ENCODE measurements at places on chromosomes 1 and 21. TPM values are rescaled to one million over a fixed set of nuclear protein-coding genes. Genes with fewer than 3 reads are reported as not detected.

Gene CFAP107
- total RNA-seq, result not detected

DNA sequence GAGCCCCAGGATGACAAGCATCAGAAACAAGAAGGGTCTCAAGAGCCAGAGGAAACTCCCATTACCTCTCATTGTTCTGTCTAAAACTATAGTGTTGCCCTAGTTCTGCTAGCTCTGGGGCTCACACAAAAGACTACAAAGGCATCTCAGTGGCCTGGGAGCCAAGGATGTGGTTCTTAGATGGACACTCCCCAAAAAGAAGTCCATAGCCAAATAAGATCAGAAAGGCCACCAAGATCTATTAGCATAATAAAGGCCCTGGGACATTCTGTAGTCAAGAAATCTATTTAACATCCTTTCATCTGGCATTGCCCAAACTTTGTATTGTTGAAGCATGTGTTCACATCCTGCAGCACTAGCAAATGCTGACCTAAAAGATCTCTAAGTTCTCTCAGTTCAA, 99.5 kb downstream of the EDEM3 start:
- DNase-seq, result no peak

DNA sequence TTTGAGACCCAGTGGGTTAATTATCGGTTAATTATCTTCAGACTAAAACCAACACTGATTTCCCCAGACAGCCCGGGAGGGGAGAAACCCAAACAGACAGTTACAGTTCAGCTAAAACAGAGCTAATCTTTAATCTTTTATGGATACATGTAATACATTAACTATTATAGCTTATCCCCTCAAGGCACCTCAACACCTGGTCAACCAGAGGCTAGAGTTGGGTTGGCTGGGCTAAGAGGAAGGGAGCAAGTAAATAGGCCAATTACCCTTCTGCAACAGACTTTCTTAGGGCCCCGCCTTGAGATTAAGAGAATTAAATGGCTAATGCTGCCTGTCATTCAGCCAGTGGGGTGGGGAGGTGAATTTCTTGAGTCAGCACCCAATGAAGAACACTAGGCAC, 6.6 kb upstream of the MED18 start:
- no peak for DNase-seq

DNA sequence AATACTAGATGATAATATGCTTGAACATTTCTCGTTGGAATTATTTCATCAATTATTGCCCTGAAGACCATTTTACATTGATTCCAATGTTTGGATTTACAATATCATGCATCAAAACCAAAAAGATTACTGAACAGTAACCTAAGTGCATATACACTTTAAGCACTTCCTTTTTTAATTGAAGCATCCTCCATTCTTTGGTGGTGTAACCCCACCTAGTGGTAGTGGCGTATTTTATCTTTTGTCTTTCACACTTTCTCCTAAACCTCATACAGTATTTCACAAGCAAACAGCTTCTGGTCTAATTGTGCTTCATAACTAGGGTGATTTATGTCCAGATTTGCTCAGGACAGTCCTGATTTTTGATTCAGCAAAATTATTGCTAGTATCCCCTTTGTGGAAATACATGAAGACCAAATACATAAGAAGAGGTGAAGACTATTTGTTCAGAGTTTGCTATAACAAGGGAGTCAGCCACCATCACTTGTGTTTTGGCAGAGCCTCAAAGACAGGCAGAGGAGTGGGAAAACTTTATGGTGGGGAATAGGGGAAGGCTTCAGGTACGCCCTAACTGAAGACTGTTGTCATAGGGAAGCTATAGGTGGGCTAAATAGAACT, 3.4 kb upstream of the NVL start:
- DNase-seq, result peak; percentile 67

DNA sequence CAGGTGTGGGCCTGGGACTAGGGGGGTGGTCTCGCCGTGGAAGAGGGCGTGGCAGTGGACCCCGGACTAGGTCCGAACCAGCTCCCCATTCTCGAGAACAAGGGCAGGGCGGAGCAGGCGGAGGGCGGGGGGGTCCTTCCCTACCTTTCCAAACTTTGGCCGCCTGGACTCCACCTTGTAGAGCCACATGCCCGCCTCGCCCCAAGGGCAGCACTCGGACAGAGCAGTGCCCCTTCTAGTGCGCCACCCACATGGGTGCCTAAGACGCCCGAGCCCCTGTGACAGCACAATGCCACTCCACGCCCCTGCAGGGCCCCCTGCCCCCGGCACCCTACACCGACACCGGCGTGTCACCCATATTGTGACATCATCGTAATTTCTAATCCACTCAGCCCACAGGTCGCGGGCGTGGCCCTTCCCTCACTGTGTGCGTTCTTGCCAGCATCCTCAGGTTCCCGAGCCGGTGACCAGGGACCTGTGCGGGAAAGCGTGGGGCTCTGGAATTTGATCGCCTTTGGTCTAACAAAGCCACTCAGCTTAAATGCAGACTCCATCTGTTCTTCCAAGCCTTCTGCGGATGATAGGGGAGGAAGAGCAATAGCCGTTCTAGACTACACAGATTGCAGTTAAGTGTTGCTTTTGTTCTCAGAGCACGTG, 553 bp upstream of the STMN1 start:
- DNase-seq, result no peak

DNA sequence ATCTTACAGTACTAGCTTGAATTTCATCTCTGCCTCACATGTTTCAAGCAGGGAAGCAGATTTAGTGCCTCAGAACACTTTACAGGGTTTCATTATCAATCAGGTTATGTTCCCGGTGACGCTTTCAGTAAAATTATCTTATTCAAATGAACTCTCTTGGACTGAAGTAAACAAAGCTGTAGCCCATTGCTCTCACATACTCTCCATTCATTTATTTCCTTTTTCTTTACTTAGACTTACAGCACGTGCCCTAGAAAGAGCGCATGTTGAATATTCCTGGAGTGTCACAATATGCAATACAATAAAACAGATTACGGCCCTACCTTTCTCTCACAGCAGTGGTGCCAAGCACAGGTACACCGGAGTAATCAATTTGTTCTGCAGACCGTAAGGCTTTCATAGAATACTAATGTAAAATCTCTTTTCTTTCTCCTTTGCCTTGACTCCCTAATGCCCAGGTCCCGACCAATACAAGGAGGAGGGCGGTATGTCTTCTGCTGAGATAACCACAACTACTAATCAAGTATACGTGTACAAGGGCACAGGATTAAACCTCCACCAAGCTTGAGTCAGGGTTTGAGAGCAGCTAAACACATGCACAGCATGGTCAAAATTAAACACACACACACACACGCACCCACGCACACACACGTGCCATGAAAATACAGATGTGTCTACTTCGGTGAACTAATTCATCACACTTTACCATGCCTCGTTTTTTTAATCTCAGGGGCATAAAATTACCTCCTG, 62.8 kb downstream of the NRIP1 start:
- DNase-seq, result no peak

DNA sequence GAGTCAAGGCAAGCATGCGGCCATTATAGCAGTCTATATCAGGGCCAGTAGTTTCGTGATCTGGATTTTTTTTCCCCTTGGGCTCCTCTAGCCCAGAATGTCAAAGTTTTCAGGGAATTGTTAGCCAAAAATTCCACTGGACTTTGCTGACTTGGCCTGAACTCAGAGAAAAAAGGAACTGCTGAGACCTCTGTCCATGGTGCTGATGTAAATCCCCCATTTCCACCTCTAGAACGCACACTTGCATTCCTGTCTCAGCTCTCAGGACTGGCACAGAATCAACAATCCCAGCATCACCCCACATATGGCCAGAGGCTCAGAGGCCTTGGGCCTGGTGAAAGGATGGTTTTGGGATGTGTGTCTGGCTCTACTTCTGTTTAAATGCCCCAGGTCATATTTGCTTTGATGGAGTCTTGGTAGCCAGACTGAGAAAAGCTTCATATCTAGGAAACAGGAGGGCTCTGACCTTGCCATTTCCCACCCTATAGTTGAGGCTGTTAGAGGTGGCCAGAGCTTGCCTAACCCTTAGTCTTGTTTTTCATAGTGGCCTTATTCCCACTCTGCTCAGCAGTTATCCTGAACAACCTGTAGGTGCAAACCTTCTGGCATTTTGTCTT, 16.9 kb upstream of the EFCAB14 start:
- DNase-seq, result peak; percentile 46

Gene TIPRL
- total RNA-seq, result 48.9 TPM

DNA sequence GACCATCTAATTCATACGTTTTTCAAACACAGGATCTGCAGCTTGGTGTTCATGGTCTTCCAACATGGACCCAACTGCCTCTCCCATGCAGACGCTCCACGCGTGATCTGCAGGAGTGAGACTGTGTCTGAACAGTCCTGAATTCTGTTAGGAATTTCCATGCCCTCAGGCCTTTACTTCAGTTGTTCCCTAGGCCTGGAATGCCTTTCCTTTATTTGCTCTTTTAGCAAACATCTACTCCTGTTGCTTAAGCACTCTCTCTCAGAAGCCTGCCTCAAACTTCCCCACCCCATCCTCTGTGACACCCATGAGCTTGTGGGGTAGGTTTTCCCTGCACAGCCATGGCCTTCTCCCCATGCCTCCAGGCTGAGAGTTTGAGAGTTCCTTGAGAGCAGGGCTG, 73.7 kb downstream of the DMRTB1 start:
- DNase-seq, result no peak

DNA sequence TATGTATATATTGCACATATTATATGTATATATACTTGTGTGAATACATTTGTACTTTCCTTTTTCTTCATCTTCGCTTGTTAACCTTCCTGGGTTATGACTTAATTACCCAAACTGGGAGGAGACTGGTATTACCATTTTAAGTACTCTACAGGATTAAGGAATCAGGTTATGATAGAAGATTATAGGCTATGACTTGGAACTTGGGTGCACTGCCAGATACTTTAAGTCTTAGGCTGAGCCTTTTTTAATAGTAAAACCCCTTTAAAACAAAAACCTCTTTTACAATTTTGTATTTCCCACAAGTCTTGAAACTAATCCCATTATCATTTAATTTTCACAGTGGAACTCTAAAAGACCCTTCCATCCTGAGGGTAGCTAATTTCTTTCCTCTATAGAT, 6.0 kb downstream of the BRWD1 start:
- no peak for DNase-seq

Gene KRTAP13-2
- not detected for total RNA-seq

DNA sequence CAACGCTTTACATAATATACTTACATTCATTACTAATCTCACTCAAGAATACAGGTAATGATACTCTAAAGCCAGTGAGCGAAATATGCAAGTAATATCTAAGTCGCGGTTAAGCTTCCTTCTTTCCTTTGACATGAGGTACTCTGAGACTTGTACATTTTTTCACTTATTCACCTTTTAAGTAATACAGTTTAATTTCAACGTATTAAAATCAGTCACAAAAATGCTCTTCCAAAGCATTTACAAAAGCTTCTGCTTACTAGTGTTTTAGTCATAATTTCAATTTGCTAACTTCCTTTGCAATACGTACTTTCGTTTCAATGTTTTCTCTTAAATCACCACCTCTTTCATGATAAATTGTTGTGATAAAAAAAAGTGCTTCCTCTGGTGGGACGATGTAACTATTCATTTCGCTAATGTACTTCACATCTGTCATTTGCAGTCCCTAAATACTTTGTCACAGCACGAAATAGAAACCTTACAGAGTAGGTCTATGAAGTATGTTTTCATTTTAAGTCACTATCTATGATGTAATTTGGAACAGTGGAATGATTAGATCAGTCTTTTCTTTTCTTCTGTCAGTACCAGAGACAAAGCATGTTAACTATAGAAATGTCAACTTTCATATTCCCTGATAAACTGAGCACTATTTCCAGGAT, 34.0 kb upstream of the ADGRL4 start:
- DNase-seq, result no peak

DNA sequence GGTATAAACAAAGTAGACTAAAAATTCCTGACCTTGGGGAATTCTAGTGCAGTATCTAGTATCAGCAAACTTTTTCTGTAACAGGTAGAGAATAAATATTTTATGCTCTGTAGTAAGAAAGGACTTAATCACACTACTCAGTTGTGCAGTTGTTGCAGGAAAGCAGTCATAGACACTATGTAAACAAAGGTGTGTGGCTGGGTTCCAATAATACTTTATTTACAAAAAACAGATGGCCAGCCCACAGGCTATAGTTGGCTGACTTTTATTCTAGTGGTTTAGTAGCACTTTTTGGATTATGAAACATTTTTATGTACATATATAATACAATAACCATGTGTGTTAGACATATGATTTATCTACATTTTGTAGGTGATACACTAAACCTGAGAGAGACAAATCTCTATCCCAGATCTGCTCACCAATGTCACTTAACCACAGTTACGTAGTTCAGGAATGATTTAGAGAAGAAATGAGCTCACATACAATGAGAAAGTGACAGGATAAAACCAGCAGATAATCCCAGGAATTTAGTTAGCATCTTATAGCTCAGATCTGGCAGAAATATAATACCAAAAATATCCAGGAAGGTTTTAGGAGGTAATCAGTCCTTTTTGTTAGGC, 56.1 kb downstream of the MIER1 start:
- DNase-seq, result no peak

- no peak for DNase-seq
Measured at GRCh38 chr1:242674951-242675645, 150.6 kb upstream of the PLD5 start.

Gene TINAGL1
- 14.5 TPM for total RNA-seq

DNA sequence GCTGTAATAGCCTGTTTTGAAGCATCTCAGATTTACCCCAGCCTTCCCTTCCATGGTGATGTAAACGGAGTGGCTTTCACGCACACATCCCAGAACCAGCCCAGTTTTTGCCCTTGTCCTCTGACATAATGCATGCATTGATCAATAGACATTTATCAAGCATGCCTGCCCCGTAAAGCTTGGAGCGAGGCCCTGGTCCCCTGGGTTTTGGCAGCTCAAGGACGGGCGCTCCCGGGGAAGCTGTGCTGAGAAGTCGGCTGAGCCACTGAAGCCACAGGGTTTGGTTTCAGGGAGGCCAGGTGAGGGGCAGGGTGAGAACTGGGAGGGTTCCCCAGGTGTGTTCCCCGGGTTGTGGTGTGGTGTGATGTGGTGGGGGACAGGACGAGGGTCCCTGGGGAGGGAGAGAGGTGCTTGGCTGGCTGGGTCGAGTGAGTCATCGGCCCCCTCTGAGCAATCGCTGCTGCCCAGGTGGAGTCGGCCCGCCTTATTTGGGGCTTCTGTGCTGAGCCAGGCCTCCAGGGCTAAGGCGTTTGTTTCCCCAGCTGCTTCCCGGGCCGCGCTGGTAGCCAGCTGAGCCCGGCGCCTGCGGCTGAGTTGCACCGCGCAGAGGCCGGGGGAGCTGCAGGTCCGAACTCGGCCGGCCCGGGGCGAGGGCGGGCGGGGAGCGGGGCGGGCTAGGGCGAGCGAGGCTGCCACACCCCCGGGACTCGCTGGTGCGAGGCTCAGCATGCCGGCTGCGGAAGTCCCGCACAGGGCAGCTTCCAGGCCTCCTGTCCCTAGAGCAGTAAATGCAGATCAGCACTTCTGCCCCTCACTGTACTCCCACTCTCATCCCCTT, 23.6 kb downstream of the ATP2B4 start:
- no peak for DNase-seq

Measured in HT1080 (cell line).